ENCODE measurements at places on chromosomes 5 and 9. TPM values are rescaled to one million over a fixed set of nuclear protein-coding genes. Genes with fewer than 3 reads are reported as not detected.

GRCh38 chr9:16664211-16664610 lies 206.3 kb downstream of the BNC2 start:
- H3K4me1 ChIP-seq, result no peaks in the 10 kb centered on the region
- DNase-seq, result no peak
- no peak overlapping the region for H3K4me3 ChIP-seq
- H3K27me3 ChIP-seq, result no peaks in the 10 kb centered on the region
- no peak overlapping the region for H3K27ac ChIP-seq
- no peaks in the 10 kb centered on the region for H3K36me3 ChIP-seq

DNA sequence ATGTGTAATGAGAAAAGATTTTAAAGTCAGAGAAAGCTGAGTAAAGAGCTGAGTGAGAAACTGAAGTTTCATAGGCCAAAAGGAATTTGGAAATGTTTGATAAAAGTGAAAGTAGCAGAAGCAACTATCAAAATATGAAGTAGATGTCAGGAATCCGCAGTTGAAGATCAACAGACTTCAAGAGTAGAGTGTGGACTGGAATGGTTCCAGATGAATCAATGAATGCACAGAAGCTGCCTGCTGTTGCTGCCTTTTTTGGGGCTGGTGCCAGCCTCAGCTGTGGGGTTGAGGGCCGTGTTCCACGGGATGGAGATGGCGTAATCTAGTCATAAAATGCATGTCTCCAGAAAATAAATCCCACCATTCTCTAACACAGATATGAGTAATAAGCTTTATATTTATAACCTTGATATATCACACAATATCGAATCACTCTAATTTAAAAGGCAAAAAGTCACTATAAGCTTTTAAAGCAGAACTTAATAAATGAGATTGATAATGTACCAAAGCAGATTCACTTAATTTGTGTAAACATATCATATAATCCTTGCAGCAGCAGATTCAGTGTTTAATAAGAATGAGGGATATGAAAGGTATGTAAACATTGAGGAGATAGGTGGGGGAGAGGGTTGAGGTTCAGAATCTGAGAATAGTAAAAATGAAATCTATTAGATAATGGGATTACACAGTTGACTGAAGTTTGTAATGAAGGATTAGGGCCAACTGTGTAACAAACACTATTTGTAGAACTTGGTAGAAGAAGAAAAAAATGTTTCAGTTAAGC lies 652.3 kb upstream of the FTMT start:
- H3K4me3 ChIP-seq, result no peak overlapping the region
- no peak overlapping the region for H3K27ac ChIP-seq
- no peak for DNase-seq
- no peaks in the 10 kb centered on the region for H3K36me3 ChIP-seq
- no peaks in the 10 kb centered on the region for H3K27me3 ChIP-seq

DNA sequence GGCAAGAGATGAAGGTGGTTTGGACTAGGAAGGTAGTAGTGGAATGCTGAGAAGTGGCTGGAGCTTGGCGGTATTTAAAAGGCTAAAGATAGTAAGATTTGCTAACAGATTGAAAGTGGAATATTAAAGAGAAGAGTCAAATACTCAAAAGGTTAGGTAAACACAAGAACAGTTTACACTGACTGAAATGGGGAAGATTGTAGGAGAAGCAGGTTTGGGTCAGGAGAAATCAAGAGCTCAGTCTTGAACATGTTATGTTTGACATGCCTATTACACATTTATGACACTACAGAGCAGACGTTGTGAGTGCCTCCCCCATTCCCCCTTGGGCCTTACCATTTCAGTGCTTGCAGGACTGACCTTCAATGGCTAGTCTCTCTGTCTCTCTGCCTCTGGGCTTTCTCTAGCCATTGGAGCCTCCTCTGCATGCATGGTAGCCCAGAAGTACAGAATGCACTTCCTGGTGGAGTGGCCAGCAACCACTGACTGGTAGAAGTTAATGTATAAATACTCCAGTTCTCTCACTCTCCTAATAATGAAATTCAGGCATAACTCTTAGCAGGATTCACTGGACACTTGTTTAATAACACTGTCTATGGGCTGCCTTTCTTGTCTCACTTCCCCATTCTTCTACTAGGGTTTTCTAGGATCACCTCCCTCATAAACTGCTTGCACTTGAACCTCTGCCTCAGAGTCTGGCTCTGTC lies 56.8 kb downstream of the HMGCS1 start:
- H3K27me3 ChIP-seq, result no peaks in the 10 kb centered on the region
- no peak overlapping the region for H3K27ac ChIP-seq
- no peaks in the 10 kb centered on the region for H3K4me1 ChIP-seq

DNA sequence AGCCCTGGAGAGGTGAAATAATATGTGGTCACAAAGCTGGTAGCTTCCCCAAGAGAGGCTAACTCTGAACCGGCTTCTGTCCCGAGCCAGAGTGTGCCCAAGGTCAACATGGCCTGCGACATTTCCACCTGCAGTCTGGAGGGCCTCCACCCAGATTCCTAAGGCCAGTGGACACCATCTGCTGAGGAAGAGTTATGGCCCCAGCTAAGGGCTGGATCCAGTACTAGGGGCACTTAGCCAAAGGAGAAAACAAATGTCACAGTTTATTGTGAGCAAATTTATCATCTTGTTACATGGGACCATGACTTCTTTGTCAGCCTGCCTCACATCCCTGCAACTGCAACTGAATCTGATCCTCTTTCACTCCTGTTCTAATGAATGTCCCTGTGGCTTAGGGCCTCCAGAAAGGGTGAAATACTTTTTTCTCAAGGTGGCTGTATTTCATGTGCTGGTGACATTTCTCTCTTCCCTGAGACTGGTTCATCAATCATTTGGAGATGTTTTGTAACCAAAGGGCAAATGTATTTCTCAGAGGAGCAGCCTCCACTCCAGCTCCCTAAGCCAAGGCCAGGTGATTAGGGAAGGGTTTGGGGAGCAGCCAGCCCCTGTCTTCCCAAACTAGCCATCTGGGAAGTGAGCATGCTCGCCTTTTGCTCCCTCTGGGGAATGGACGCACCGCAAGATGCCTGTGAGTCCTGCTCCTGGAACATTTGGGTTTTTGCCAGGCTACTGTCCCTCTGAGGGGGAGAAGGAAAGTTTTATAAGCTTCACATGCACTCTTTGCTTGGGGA lies 148.3 kb downstream of the CMYA5 start:
- H3K36me3 ChIP-seq, result no peaks in the 10 kb centered on the region
- H3K27me3 ChIP-seq, result peaks cover 6% of the 10 kb centered on the region
- no peak overlapping the region for H3K4me3 ChIP-seq
- DNase-seq, result no peak

Gene ARAP3
- not detected for total RNA-seq
